ENCODE measurements at places on chromosomes 2 and 18. TPM values are rescaled to one million over a fixed set of nuclear protein-coding genes. Genes with fewer than 3 reads are reported as not detected.

GRCh38 chr2:179814050-179814449 is 47.4 kb downstream of the ZNF385B start:
- no peak for DNase-seq

The SIX2 gene
- total RNA-seq, result 0.16 TPM

The ARHGEF4 gene
- 38.7 TPM for total RNA-seq

The ANKRD30B gene
- total RNA-seq, result 0.16 TPM

Measured in occipital lobe (tissue), 3 donors.